ENCODE measurements at places on chromosomes 6 and 20. TPM values are rescaled to one million over a fixed set of nuclear protein-coding genes. Genes with fewer than 3 reads are reported as not detected.
A peak's percentile ranks its signal among the peaks of the same experiment; 100 is the strongest.

The FNDC11 gene
- 3.4 TPM for polyA plus RNA-seq

The HSPA12B gene
- 3.6 TPM for polyA plus RNA-seq

The SIRPD gene
- polyA plus RNA-seq, result not detected

The ZNF831 gene
- not detected for polyA plus RNA-seq

The XRN2 gene
- 25.4 TPM for polyA plus RNA-seq

The PBOV1 gene
- polyA plus RNA-seq, result not detected

GRCh38 chr20:29302979-29303644, 1954.4 kb upstream of the DEFB115 start:
- no peak for DNase-seq

DNA sequence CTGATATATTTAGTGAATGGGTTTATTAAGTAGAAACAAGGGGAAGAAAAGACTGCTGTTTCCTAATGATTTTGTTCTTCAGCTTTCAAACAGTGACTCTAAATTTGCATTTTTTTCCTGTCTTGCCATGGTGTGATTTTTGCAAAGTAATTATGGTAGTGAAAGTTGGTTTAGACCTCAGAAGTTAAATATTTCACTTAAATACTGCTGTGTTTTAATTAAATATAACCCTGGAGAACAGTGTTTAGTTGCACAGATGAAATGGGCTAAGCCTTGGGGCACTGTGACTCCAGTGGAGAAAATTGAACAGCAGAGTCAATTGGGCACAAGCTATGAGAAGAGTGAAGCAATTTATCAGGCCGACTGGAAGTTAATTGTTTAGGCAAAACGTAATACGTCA, 111.1 kb upstream of the MCHR2 start:
- no peak for DNase-seq

DNA sequence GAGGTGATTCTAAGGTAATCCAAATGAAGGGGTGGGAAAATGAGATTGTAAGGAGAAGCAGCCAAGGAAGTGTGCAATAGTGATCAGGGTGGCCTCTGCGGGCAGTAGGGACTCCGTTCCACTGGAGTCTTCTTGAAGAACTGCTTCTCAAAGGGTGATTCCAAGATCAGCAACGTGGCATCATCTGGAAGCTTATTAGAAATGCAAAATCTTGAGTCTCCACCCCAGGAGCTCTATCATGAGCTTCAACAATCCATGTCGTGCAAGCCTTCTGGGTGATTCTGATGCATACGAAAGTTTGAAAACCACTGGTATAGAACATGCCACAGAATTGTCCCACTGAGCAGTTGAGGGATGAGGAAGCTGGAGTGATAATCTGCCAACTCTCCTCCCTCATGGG, 31.4 kb downstream of the SCP2D1 start:
- DNase-seq, result no peak

- DNase-seq, result peak; percentile 65
These were observed 274.9 kb downstream of the UTRN start for GRCh38 chr6:144559865-144560593.

DNA sequence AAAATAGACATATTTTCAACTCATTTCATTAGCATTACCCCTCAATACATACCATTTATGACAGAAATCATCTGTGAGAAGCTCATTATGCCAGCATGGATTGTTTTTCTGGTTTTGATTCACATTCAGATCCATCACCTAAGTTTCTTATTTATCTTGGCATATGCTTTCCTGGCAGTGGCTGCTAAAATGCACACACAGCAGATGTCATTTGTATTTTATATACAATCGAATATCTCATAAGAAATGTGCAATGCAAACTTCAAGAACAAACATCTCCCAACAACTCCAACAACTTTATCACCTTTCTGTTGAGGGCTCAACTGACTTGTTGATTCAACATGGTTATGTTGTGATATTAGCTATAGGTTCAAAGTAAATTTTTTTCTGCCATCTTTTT, 208.3 kb downstream of the PHACTR1 start:
- DNase-seq, result no peak

- peak; percentile 88 for DNase-seq
These were observed 23.3 kb downstream of the NAPB start for GRCh38 chr20:23397961-23398360.

DNA sequence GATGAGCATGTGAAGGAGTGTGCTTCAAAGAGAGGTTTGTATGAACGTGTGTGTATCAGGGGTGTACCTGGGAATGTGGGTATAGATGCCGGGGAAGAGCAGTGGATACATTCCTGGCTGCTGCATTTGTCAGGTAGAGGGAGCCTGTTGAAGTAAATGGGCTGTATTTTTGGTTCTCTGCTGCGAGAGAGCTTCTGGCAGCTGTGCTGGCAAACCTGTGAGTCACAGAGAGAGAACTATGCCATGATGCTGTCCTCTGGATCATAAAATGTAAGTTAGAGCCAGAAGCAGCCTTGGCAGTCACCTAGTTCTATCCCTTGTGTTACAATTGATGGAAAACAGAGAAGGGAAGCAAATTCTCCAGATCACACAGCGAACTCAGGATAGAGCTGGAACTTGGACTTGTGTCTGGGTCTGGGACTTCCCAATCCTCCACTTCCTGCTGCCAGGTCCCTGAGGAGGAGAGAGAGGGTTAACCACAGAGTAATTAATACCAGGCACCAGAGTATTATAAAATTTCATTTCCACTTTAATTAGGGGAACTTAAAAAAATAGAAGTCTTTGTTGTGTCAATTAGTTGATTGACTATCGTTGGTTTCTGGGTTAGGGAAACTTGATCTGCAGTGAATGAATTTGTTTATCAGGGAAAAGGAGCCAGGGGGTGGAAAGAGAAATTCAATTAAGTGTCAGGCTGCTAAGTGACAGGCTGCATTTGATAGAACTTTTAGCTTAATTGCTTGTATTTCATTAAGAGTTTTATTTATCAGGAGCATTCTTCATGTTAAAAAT, 41.1 kb upstream of the GTSF1L start:
- no peak for DNase-seq

DNA sequence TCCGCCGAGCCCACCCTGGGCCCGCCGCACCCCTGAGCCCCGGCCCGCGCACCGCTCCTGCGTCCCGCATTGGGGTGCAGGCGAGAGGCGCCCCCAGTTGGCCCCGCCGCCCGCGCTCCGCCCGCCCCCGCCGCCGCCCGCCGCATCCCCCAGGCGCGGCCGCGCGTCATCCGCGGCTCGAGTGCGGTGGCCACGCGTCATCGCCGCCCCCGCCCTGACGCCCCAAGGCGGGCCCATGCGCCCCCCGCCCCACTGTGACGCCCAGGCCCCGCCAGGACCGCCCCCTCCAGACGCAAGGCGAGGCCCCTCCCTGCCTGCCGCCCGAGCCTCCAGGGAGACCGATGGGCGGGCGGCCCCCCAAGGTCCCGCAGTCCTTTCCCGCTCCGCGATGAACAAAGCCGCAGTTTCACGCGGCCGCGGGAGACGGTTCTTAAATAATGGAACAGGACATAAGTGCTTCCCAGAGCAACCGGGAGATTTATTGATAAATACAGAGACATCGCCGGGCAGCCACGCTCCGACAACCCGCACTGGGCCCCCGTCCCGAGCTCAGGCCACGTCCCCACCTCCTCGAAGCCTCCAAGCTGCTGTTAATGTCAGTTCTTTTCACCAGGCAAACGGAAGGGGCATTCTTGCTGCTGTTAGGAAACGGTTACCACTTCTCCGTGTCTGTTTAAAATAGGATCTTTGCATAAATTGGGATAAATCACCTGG, at the start of gene ANKRD60:
TSS of gene ANKRD60 (minus strand) at position 170 of the 714 bp plus-strand sequence. CDS start at position 170, 0 bp downstream.
- DNase-seq, result peak; percentile 36

DNA sequence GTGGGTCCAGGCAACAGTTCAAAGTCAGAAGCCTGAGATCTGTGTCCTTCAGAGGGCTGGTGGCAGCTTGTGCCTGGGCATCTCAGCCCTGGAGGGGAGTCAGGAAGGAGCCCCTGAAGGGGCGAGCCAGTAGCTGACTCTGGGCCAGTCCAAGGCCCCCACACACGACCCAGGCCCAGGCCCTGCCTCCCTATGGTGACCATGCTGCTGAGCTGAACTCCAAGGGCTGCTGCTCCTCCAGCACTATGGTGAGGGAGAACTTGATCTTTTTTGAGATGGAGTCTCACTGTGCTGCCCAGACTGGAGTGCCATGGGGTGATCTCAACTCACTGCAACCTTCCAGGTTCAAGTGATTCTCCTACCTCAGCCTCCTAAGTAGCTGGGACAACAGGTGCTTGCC, 15.2 kb upstream of the CST3 start:
- no peak for DNase-seq

DNA sequence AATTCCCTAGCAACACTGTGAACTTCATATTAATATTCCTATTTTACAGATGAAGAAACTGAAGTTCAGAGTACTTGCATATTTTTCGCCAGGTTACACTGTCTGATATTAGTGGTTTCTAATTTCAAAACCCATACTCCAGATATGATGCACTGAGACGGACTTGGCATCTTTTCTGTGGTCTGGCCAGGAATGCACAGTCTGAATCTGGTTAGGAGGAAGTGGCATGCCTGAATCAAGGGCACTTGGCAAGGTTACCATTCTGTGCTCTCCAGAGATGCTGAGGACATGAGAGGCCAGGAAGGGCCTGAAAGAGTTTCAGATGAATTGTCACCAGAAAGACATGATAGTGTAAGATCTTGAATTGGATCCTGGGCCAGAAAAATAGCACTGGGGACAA, 150.1 kb downstream of the HAO1 start:
- no peak for DNase-seq

Data from endothelial cell of umbilical vein (primary cell).